ENCODE measurements at places on chromosomes 4 and X. TPM values are rescaled to one million over a fixed set of nuclear protein-coding genes. Genes with fewer than 3 reads are reported as not detected.

- no peak for DNase-seq
Measured at GRCh38 chr4:107665001-107665400, 55.0 kb downstream of the PAPSS1 start.

The PCYT1B gene
- total RNA-seq, result not detected

DNA sequence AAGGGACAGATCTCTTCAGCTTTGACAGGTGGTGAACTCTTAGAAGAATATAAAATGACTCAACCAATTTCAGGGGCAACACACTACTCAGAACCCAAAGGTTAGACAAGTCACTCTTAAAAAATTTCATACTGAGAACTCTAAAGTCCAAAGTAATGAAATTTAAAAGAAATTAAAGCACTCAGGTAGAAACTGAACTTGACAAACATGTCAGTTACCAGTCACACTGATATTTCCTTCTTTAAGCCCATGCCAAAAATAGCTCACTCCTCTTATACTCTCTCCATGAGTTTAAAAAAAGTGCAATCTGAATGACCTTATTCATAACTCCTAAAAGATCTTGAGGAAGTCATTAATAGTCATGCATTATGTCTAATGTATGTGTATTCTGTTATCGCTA is 40.3 kb downstream of the AMMECR1 start:
- DNase-seq, result no peak

DNA sequence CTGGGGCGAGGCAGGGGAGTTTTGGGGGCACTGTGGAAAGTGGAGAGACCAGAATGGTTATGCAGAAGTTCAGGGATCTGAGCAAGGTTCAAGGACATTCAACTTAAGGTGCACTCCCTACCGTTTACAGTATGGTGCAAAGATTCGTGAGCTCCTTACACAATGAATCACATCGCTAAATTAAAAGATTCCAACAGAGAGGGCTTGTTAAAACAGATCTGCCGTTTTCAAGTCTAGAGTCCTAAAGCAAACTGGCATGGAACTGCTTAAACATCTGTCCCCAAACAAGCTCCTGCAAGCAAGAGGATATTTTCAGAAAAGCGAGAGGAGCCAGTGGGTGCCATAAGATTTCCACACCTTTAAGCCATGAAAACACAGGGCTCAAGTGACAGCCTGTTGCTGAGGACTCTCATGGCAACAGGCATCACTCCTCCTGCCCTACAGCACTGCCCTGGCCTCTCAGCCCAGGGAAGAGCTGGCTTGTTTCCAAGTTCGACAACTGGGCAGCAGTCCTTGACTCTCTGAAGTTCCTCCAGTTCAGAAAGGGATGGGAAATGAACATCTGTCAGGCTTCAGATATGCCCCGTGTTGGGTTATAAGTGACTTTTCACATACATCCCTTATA is 10.0 kb downstream of the FAM184B start:
- no peak for DNase-seq

DNA sequence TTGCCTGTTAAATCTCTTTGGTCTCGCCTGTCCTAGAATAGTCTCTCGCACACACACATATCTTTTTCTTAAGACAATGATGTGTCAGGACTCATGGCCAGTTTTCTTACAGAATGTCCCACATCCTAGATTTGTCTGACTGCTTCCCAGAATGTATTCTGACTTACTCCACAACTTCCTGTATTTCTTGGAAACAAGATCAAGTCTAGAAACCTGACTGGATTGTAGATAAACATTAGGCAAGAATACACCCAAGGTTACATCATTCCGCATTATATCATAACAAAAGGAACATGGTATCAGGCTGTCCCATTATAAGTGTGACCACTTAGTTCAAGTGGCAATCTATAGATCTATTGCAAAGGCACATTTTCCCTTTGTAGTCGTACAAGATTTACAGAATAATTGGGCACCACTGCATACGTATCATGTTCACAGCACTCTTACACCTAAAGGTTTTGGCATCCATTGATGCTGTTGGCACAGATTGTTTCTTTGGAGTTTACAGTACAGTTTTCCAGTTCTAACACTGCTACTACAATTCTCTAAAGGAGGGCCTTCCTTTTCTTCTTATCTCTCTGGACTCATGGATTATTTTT is 56.4 kb downstream of the FBXW7 start:
- no peak for DNase-seq

All from heart left ventricle (tissue), 16 donors.